ENCODE measurements at places on chromosomes 6 and 20.
A peak's percentile ranks its signal among the peaks of the same experiment; 100 is the strongest.

- DNase-seq: no peak
Measured at GRCh38 chr6:83911278-83911677, 51.8 kb downstream of the CYB5R4 start.

- DNase-seq: no peak
Measured at GRCh38 chr6:97129106-97129505, 153.9 kb downstream of the MMS22L start.

GRCh38 chr6:83536647-83537589, 24.6 kb downstream of the PRSS35 start:
- no peak for DNase-seq

DNA sequence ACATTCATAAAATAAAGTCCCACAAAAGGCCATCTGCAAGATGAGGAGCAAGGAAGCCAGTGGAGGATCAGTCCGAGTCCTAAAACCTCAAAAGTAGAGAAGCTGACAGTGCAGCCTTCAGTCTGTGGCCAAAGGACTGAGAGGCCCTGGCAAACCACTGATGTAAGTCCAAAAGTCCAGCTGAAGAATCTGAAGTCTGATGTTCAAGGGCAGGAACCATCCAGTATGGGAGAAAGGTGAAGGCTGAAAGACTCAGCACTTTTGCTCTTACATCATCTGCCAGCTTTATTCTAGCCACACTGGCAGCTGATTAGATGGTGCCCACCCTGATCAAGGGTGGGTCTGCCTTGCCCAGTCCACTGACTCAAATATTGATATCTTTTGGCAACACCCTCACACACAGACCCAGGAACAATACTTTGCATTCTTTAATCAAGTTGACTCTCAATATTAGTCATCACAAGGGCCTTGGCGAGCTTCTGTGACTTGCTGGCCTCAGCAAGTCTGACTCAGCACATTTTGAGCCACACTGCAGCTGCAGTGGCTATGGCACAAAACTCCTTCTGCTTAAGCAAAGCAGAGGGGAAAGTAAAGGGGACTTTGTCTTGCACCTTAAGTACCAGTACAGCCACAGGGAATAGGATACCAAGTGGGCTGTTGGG, 1370.3 kb upstream of the CITED2 start:
- DNase-seq: peak; percentile 22

GRCh38 chr6:10309457-10310329, 105.2 kb downstream of the TFAP2A start:
- no peak for DNase-seq

- no peak for DNase-seq
Measured at GRCh38 chr6:26170181-26170580, 83.0 kb downstream of the HFE start.

- DNase-seq: no peak
Measured at GRCh38 chr6:10413262-10413849, 1.5 kb downstream of the TFAP2A start.

DNA sequence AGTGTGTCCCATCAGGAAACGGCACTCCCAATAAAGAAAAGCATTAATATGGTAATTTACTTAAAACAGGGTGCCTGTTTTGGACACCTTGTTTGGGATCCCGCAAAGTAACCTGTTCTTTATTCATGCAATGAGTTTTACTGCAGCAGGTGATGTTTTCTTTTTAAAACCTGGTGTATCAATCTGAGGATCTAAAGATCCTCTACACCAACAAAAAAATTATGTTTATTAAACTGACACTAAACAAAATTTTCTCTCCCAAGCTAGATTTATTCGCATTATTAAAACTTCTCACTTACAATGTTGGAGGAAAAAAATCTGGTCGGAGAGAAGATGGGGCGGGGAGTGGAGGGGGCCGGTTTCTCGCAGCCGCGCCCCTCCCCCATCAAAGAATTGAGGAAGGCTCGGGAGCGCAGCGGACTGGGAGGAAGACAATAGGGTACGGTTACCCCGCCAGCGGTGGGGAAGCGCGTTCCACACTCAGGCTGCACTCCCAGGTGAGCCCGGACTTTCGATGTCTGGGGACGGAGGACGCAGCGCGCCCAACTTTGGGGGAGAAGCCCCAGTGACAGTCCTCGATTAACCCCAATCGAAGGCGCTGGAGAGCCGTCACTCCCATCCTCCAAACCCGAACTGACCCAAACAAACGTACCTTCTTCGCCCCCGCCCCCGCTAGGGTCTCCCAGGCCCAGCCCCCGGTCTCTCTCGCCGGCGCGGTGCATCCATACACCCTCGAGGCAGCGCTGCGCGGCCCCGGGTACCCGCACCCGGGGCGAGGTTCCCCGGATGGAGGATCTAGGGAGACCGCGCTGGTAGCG, 1.3 kb downstream of the CD24 start:
- DNase-seq: no peak

GRCh38 chr6:32843331-32843978, 392 bp downstream of the PSMB8 start:
- DNase-seq: no peak

DNA sequence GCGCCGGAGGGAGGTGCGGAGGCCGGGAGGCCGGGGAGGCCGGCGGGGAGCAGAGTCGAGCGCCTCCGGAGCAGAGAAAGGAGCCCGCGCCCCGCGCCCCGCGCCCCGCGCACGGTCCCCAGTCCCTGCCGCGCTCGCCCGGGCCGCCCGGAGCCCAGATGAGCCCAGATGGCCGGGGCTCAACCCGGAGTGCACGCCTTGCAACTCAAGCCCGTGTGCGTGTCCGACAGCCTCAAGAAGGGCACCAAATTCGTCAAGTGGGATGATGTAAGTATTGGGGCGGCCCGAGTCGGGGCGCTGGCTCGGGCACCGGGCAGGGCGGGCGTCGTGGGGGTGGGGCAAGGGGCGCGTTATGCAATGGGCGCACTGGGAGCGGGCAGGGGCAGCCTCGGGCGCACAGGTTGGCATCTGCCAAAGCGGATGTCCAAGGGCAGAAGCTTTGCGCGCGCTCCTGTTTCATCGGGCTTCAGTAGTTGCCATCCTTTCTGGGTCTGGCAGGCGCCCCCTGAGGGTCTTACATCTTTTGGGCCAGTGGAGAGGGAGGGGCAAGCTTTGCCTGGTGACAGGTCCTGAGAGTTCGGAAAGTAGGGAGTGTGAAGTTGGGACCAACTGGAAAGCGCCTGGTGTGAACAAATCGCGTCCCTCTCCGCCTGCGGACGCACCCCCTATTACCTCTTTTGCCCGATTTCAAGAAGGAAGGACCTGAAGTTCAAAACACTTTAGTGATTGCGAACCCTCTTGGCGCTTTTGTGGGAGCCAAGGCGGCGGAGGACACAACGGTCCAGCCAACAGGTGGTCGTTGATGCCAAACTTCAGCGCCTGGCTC, 631 bp downstream of the PLCB1 start:
- no peak for DNase-seq

Measured in skeletal muscle cell (primary cell).